ENCODE measurements at places on chromosomes 11 and 22. TPM values are rescaled to one million over a fixed set of nuclear protein-coding genes. Genes with fewer than 3 reads are reported as not detected.

The ARFGAP3 gene
- 31.0 TPM for total RNA-seq

The SMIM35 gene
- total RNA-seq, result 0.13 TPM

The WBP2NL gene
- total RNA-seq, result 0.42 TPM

The SEC14L6 gene
- total RNA-seq, result not detected

The STARD10 gene
- total RNA-seq, result 7.8 TPM

The MS4A6E gene
- not detected for total RNA-seq

The ARHGAP32 gene
- 2.1 TPM for total RNA-seq

The CASP12 gene
- total RNA-seq, result not detected

The TIMP3 gene
- total RNA-seq, result 0.32 TPM

The TEX12 gene
- not detected for total RNA-seq

The FGF3 gene
- total RNA-seq, result not detected

The SLC43A1 gene
- 36.3 TPM for total RNA-seq

The CYB5R2 gene
- 5.6 TPM for total RNA-seq

The INPP5J gene
- total RNA-seq, result not detected

The KRTAP5-7 gene
- total RNA-seq, result not detected

The CRYBA4 gene
- not detected for total RNA-seq

The NXPE2 gene
- total RNA-seq, result not detected

The HSPA8 gene
- total RNA-seq, result 3,828 TPM

The TBX10 gene
- not detected for total RNA-seq

The CCDC73 gene
- 0.04 TPM for total RNA-seq

Data from activated CD8-positive, alpha-beta memory T cell treated with anti-CD3 and anti-CD28 coated beads for 36 hours (primary cell).